CD8-positive, alpha-beta T cell (primary cell): ENCODE measurements at places on chromosomes 6 and 20.

DNA sequence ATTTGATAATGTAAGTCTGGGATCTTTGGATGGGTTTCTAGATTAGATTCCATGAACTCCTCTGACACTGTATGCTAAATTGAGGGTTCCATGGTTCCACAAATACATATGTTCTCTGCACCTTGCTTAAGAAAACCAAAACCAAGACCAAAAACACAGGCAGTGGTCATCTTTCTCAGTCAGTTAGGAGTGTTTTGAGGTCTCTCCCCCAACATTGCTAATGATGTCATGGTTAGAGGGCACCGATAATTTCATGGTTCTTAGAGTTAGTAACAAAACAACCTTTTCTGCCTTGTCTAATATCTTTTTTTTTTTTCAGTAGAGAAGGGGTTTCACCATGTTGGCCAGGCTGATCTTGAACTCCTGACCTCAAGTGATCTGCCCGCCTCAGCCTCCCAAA is 44.5 kb downstream of the ARID1B start:
- DNase-seq = no peak

- DNase-seq = no peak
These were observed 50.0 kb upstream of the ARHGAP18 start for GRCh38 chr6:129759796-129760605.

GRCh38 chr6:170253226-170253909 is 37.5 kb downstream of the DLL1 start:
- DNase-seq = no peak

DNA sequence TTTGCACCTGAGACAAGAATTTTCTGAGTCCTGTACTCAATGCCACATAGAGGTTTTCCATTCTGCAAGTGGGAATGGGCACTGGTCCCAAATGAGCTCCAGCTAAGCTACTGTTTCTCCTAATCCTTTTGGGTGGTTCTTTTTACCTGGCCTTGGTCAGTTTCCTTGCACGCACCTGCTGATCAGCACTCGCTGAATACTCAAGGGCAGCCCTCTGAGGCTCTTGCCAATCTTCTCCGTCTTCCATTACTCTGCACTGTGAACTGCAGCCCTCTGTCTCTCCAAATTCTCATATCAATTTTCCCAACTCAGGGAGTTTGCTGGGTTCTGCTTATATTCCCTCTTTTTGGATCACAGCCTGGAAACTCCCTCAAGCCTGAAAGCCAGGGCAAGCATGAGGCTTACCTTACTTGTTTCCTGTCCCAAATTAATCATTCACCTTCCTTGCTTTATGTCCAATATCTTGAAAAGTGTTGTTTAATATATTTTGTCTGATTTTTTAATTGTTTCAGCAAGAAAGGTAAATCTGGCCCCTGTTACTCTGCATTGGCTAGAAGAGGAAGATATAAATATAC is 138.0 kb upstream of the TBX18 start:
- DNase-seq = no peak

DNA sequence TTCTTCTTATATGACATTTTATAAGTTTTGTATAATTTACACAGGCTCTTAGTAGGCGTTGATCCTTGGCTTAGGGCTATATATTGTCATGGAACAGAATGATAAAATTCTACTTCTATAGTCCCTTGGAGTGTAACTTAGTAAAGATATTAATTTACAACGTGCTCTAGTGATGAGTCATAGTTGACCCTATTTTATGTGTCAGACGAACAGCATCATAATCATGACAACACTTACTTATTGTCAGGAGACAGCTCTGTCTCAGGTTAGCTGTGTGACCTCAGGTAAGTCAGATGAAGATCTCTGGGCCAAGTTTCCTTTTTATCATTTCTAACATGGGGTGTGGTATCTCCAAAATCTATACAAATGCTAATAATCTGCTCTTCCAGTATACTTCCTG is 473.5 kb downstream of the UTRN start:
- DNase-seq = no peak

- no peak for DNase-seq
These were observed 1.7 kb upstream of the CD24 start for GRCh38 chr6:106976270-106976669.

DNA sequence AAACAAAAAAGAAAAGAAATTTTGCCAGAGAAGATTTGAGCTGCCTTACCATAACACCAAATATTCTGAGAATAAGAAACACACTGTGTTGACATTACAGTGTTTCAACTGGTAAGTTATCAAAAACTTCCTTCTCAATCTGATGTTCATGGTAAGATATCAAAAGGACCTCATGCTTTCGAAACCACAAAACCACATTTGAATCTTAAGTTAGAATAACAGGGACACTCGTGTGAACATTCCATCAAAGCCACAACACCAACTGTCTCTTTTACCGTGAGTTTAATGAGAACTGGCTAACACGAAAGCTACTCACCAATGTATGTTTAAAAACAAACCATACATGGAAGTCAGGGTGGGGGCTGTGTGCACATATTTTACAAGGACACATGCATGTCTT is 73.0 kb upstream of the OPRM1 start:
- DNase-seq = no peak

GRCh38 chr20:23679133-23680092 is 9.4 kb downstream of the CST4 start:
- DNase-seq = no peak
